Muscle of back (tissue), 13 donors: ENCODE measurements at places on chromosomes 12 and 14.

DNA sequence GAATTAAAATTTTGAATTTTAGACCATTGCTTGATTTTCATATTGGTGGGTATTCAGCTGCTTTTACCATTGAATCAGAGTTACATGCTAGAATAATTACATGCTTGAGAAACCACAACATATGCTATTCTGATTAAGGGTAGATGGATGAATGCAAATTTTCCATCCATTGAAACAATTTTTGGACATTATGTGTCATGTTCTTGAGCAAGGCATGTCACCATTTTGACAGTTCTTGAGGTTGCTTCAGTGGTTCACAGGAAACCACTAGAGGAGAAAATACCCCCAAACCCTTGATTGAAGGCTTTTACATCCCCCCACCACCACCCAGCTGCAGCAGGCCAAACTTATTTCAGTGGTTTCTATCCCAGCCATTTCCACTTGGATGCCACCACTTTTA is 13.5 kb downstream of the UBR7 start:
- DNase-seq = no peak

- no peak for DNase-seq
These were observed 154.0 kb upstream of the NUDT4 start for GRCh38 chr12:93223440-93224426.

DNA sequence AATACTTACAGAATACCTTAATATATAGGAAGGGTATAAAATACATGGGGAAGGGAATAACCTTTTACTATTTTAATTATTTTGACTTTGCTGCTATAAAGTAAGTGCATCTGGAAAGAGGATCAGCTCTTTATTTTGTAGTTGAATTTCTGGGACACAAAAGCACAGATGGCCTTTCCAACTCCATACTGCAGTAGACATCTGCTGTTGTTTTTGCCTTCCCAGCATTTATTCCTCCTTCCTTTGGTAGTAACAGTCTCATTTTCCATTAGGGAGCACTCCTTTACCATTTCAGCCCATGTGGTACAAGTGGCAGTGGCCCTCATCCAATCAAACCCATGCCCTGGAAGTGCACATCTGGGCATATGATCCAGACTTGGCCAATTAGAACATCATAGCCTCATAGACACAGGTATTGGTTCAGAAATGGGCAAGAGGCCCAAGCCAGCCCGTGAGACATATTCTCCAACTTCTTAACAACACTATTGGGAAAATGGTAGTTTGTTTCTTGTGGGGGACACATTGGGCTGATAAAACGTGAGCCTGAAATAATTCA is 64.8 kb upstream of the YARS2 start:
- DNase-seq = no peak

DNA sequence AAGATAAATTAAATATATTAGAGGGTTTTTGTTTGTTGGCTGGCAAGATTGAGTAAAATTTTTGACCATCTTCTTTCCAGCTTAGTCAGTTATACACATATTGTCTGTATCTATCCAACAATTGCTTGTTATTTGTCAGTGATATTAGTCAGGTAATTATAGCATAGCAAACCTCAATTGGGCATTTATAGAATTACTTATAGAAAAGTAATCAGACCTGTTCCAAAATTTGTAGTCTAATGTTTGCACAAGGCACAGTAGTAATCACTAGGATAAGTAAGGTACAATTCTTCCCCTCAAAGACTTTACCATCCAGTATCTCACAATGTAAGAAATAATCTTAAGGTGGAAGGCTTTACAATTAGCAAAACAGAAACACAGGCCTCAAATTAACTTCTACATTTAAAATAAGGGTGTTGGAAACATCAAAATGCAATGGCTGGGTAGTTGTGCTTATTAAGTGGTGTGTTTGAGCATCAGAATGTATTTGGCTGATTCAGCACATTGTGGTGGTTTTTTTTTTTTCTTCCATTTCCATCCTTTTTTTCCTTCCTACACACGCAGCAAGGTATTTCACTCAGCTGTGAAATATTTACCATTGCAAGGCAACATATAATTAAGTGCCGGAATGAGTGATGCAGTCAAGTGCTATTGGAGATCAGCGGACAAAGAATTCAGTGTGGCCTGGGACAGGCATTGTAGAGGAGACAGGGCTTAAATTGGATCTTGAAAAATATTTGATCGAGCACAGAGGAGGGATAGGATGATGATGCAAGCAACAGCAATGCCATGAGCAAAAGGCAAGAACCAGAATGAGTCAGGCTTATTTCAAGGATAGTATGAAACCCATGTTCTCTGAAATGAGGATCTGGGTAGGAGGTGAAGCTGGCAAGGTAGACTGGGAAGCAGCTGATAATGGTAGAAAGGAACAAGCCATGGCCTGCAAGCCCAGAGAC is 178.2 kb downstream of the AKAP6 start:
- DNase-seq = peak; percentile 79

DNA sequence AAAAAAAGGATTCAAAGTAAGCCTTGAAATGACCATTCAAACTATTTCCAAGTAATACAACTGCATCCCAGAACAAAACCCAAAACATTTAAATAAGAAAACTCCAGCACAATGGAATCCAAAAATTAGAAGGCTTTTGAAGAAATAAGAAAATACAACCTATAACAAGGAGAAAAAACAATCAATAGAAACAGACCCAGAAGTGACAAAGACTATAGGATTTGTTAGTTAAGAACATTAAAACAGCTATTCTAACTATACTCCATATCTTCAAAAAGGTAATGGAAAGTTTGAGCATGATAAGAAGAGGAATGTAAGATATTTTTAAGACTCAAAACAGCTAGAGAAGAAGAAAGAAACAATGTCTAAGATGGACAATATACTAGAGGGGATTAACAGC is 39.3 kb upstream of the SRP54 start:
- no peak for DNase-seq

GRCh38 chr12:67693894-67694293 is 45.3 kb downstream of the DYRK2 start:
- no peak for DNase-seq

DNA sequence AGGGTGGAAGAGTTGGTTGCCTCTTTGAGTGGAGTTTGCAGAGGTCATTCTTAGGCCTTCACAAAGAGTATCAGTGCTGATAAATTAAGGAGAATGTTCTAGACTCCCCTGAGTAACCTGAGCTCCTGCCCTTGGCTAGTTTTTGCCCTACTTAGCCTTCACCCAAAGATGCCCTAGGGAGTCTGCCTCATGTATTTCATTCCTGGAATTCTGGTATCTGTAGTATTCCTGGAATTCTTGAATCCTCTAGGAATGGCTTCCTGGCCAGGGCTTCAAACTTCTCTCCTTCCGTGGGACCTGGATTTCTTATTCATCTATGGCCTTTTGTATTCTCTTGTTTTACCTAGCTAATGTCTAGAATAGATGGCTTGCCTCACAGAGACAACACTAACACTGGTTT is 701.1 kb downstream of the NOVA1 start:
- no peak for DNase-seq

DNA sequence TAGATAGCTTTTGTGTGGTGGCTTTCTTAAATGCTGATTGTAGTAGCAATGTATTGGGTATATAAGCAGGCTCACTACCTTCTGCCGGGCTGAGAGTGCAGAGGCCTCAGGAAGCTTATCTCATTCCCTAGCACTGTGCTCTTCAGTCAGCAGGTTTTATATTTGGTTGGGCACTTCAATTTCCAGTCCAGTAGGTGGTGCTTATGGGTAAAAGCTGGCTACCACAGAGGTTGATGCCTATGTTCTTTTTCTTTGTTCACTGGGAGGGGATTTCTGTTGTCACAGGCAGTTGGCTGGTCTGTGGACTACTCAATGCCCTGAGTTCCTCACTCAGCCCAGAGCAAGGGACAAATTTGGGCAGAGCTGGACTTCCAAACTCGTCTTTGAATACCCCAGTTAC is 43.0 kb upstream of the GLIPR1 start:
- no peak for DNase-seq

- no peak for DNase-seq
These were observed 15.4 kb downstream of the GALNT16 start for GRCh38 chr14:69275331-69275730.

DNA sequence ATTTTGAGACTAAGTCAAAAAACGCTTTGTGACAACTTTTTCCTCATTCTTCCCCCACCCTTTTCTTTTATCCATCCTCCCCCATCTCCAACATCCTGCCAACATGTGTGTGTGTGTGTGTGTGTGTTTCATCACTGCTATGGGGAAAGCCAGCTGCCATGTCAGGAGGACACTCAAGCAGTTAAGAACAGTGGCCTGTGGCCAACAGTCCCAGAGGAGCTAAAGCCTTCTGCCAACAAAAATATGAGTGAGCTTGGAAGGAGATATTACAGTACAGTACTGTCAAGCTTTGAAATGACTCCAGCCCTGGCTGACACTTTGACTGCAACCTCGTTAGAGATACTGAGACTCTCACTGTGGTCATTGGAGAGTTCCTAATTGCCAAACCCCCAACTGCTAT is 5.0 kb upstream of the CSRP2 start:
- no peak for DNase-seq

GRCh38 chr14:56998728-56999127 is 188.4 kb upstream of the OTX2 start:
- DNase-seq = no peak

- DNase-seq = no peak
These were observed 86.5 kb upstream of the FOXN3 start for GRCh38 chr14:89503431-89503996.

DNA sequence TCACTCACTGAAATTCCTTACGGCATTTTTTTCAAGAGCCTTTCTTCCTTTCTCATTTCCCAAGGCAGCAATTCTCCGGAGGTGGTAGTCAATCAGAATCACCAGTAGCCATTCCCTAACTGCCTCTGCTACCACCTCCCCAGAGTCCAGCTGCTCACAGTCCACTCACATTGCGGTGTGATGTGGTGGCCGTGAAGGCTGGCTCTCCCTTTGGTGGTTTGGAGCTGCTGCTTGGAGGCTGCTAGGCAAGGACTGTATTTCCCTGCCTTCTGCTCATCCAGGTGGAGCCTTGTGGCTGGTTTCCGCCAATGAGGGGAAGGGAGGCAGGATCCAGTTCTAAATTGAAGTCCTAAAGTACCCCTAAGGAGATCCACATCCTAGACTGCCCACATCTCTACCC is 222.0 kb downstream of the ANO2 start:
- DNase-seq = no peak

- DNase-seq = no peak
These were observed 55.4 kb downstream of the OTX2 start for GRCh38 chr14:56754921-56755320.

DNA sequence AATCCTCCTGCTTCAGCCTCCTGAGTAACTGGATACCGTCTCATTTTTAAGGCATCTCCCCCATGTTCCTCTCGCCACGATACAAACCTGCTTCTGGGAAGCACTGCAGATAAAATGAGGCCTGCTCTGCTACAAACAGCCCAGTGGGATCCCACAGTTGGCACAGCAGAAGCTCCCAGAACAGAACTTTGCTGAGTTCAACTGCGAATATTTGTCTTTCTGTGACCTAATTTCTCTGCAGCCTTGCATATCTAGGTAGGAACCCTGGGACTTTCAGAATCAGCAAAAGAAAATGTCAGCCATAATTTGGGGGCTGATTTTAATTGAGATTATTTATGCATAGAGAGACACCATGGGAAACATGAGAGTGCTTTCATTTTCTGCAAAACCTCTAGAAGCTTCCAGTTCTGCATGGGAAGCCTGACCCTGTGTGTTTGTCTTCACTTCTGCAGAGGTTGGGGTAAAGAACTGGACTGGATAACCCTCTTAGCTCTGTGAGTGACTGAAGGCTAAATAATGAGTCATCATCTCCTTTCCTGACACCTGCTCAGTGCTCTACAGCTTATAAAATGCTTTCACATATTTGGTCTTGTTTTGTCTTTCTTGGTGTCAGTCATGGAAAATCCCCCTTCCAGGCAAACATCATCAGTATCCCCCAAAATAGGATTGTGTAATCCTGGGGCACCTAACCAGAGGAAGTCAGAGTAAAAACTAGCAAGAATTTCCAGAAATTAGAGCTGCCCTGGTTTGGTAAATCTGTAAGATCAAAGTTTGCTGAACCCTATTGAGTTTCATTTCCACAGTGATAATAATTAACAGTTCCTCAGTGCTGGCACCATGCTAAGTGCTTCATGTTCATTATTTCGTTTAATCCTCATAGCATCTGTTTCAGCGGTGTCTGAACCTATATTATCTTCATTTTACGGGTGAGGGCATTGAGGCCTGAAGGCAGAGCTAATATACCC is 185.8 kb downstream of the SLC15A4 start:
- no peak for DNase-seq

DNA sequence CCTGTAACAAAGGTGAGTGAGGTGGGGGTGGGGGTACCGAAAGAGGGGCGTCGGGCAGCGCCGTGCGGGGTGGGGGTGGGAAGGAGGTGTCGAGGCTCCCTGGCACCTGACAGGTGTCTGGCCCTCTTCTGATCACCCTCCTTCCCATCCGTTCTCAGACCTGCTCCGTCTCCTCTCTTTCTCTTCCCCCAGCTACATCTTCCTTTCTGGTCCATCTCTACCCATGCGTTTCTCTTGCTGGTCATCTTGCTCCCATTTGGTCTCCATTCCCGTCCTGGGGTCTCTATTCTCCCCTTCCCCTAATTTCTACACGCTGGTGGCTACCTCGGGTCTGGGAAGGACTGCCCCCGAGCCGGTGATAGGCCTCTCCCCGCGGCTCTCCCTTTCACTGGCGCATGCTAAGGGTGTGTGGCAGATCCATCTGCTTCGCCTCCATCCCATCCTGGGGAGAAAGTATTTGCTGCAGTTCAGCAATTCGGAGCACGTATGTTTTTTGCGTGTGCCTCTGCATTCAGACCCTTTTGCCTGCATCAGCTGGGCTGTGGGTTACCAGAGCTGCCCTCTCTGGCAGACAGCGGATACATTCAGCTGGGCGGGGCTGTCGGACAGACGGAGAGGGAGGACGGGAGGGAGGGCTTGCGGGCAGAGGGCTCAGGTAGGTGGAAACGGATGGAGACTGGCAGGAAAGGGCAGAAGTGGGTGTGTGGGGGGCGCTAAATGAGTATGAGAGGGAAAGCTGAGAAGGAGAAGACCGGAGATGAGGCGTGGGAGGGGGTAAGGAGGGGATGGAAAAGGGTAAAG is 730 bp downstream of the CLSTN3 start:
- DNase-seq = peak; percentile 73

DNA sequence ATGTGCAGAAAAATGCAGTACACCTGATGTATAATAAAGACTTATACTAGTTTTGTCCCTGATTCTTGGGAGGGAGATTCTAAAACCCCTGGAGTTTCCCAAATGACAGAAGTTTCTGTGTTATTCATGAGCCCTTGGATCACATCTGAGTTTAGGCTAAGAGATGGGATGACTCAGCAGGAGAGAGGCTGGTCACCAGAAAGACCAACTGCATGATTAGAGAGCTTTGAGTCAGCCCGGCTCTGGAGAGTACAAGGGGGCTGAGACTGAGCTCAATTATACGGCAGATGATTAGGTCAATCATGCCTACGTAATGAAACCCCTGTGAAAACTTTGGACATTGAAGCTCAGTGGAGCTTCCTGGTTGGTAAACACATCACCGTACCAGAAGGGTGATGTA is 174.2 kb downstream of the SSPN start:
- DNase-seq = no peak
